ENCODE measurements at places on chromosomes 13 and 19.

DNA sequence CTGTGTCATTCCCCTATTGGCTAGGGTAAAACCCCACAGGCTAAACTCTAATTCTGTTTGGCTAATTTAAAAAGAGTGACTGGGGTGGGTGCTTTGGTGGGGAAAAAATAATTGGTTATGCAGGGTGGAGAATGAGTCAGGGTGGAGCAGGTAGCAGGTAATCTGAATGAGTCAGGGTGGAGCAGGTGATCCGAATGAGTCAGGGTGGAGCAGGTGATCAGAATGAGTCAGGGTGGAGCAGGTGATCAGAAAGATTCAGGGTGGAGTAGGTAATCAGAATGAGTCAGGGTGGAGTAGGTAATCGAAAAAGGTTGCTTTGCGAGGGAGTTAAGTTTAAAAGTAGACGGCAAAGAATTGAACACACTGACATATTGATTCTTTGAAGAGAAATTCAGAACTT, 1218.8 kb upstream of the ATXN8OS start:
- no peak for DNase-seq
- H3K27ac ChIP-seq: no peak overlapping the region
- no peaks in the 10 kb centered on the region for H3K4me1 ChIP-seq
- no peaks in the 10 kb centered on the region for H3K36me3 ChIP-seq
- H3K4me3 ChIP-seq: no peak overlapping the region
- no peaks in the 10 kb centered on the region for H3K27me3 ChIP-seq

DNA sequence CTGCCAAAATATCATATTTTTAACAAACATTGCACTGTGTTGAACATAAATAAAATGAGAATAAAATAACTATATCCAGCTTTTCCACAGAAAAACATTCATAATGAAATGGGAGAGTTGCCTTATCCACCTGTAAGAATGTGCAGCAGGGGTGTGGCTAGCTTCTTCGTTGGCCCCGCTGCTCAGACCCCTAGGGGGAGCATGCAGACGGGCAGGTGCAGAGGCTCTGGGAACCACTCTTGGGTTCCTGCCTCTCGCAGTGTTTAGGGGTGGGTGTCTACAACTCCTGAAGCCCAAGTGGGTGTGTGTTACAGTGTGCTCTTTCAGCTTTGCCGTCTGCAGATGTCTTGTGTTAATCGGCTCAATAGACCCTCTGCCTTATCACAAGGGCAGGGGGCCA, 121.7 kb downstream of the SLITRK5 start:
- no peaks in the 10 kb centered on the region for H3K4me1 ChIP-seq
- H3K27ac ChIP-seq: no peak overlapping the region
- no peak for DNase-seq
- no peaks in the 10 kb centered on the region for H3K27me3 ChIP-seq
- no peak overlapping the region for H3K4me3 ChIP-seq
- no peaks in the 10 kb centered on the region for H3K36me3 ChIP-seq

DNA sequence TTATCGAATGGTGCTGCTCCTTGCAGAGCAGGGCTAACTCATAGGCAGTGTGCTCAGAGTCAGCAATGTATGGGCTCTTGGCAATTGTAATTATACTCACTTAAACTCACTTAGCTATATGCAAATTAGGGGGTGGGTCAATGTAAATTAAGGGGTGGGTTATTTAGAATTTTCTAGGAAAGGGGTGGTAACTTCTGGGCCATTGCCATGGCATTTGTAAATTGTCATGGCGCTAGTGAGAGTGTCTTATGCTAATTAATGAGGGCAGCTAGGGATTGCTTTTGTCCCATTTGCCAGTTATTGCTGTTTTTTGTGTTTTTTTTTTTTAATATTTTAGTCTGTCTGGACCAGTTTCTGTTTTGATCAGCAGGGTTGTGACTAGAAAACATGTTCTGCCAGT, 68.4 kb downstream of the DIAPH3 start:
- no peak overlapping the region for H3K4me3 ChIP-seq
- H3K27me3 ChIP-seq: peaks cover 3% of the 10 kb centered on the region
- no peaks in the 10 kb centered on the region for H3K36me3 ChIP-seq
- H3K4me1 ChIP-seq: no peaks in the 10 kb centered on the region
- no peak overlapping the region for H3K27ac ChIP-seq

GRCh38 chr13:44564936-44565335, 11.2 kb downstream of the TSC22D1 start:
- no peaks in the 10 kb centered on the region for H3K27me3 ChIP-seq
- DNase-seq: no peak
- H3K27ac ChIP-seq: no peak overlapping the region
- peaks cover 41% of the 10 kb centered on the region for H3K4me1 ChIP-seq

- H3K4me3 ChIP-seq: peak overlapping the region; percentile 36
- peaks cover 4% of the 10 kb centered on the region for H3K36me3 ChIP-seq
These were observed 2.7 kb downstream of the PNMA8C start for GRCh38 chr19:46426035-46426505.

- H3K4me1 ChIP-seq: no peaks in the 10 kb centered on the region
- no peak overlapping the region for H3K27ac ChIP-seq
- no peaks in the 10 kb centered on the region for H3K36me3 ChIP-seq
- no peaks in the 10 kb centered on the region for H3K27me3 ChIP-seq
These were observed 72.8 kb downstream of the CCDC70 start for GRCh38 chr13:51934461-51935087.

DNA sequence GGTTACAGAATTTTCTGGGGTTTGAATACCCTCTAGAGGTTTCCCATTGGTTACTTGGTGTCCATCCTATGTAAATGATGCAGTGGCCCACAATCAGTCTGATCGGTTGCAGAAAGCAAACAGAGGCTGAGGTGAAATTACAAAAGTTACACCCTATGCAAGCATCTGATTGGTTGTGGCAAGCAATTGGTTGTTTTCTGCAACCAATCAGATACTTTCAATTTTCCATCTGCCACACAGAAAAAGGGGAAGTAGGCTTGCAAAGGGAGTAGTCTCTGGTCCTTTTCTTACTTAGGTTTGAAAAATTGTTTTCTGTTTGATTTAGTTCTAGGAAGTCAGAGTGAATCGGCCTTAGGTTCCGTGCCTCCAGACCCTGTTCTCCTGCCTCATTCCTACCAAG, 93.1 kb downstream of the WTIP start:
- peaks cover 5% of the 10 kb centered on the region for H3K4me1 ChIP-seq
- no peak for DNase-seq
- H3K27ac ChIP-seq: no peak overlapping the region
- peaks cover 11% of the 10 kb centered on the region for H3K36me3 ChIP-seq

- no peak for DNase-seq
- peaks cover 2% of the 10 kb centered on the region for H3K4me1 ChIP-seq
- no peaks in the 10 kb centered on the region for H3K36me3 ChIP-seq
- peaks cover 11% of the 10 kb centered on the region for H3K27me3 ChIP-seq
- no peak within 1 kb of the TSS for H3K27ac ChIP-seq
These were observed at the start of gene RXFP2 for GRCh38 chr13:31739226-31739625. RXFP2 (plus strand) TSS chr13:31739526; CDS start chr13:31739613, 87 bp downstream.

DNA sequence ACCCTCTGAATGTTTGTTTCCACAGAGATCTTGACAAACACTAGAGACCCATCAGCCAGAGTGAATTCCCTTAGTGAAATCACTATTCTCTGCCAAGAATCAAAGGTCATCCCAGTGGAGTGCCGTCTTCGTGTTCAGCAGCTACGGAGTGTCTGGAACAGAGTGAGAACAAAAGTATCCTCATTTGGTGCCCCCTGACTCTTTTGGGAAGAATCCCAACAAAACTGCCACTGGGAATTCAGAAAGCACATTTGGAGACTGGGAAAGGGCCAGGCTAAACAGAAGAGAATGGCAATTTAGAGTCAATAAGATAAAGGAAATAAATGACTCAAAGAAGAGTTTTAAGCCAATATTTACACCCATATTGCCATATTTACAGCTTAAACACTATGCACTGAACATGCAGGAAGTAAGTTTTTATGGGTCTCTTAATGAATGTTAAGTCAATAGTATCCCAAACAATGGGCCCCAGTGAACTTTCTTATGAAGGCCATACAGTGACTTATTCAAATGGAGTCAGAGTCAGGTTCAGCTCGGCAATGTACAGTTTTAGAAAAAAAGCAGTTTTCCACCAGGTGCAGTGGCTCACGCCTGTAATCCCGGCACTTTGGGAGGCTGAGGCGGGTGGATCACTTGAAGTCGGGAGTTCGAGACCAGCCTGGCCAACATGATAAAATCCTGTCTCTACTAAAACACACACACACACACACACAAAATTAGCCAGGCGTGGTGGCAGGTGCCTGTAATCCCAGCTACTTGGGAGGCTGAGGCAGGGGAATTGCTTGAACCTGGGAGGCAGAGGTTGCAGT, 392.6 kb downstream of the KLF5 start:
- no peak for DNase-seq
- H3K4me1 ChIP-seq: peaks cover 2% of the 10 kb centered on the region
- H3K4me3 ChIP-seq: no peak overlapping the region
- no peak overlapping the region for H3K27ac ChIP-seq
- no peaks in the 10 kb centered on the region for H3K36me3 ChIP-seq
- H3K27me3 ChIP-seq: no peaks in the 10 kb centered on the region

- H3K4me1 ChIP-seq: peaks cover 38% of the 10 kb centered on the region
- no peak overlapping the region for H3K4me3 ChIP-seq
- peak overlapping the region; percentile 20 for H3K27ac ChIP-seq
- DNase-seq: no peak
These were observed 120.6 kb downstream of the ABCC4 start for GRCh38 chr13:95180513-95181245.

DNA sequence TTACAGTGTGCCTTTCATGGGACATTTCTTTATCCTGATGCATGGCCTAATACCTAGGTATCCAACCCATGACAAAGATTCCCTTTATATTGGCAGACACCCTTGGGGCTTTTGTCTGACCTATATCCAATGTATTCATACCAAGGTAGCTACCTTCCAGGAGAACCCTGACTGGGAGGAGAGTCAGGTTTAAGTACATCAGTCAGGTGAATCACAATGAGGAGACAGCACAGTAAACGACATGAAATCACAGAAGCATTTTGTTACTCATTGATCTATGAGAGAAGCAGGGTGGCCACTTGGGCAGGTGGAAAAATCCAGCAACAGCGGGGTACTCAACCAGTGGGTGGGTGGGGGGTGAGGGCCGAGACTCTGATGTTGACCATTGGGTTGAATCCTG, 527.4 kb upstream of the ATXN8OS start:
- H3K36me3 ChIP-seq: no peaks in the 10 kb centered on the region

DNA sequence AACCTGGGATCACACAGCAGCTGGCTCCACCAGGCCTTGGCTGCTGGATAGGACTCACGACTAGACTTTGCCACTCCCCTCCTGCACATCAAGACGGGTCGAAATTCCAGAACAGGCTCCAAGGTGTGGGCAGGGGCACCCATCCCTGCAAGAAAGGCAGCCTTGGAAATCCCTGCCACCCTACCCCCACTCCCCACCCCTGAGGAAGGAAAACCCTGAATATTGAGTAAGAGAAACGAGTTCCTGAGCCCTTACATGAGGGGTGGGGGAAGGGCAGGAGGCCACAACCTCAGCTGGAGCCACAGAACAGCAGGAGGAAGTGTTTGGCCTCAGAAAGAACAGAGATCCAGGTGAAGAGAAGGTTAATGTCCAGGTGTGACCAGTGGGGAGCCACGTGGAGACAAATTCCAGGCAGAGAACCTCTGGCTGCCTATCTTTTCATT, 20.1 kb downstream of the DEDD2 start:
- peak overlapping the region; percentile 44 for H3K4me3 ChIP-seq
- H3K36me3 ChIP-seq: peaks cover 32% of the 10 kb centered on the region
- peaks cover 77% of the 10 kb centered on the region for H3K4me1 ChIP-seq

- peak overlapping the region; percentile 66 for H3K4me3 ChIP-seq
- peaks cover 9% of the 10 kb centered on the region for H3K36me3 ChIP-seq
- no peak for DNase-seq
- peaks cover 25% of the 10 kb centered on the region for H3K4me1 ChIP-seq
- no peaks in the 10 kb centered on the region for H3K27me3 ChIP-seq
- H3K27ac ChIP-seq: peak overlapping the region; percentile 83
These were observed 4.7 kb downstream of the RPL28 start for GRCh38 chr19:55390461-55390880.

DNA sequence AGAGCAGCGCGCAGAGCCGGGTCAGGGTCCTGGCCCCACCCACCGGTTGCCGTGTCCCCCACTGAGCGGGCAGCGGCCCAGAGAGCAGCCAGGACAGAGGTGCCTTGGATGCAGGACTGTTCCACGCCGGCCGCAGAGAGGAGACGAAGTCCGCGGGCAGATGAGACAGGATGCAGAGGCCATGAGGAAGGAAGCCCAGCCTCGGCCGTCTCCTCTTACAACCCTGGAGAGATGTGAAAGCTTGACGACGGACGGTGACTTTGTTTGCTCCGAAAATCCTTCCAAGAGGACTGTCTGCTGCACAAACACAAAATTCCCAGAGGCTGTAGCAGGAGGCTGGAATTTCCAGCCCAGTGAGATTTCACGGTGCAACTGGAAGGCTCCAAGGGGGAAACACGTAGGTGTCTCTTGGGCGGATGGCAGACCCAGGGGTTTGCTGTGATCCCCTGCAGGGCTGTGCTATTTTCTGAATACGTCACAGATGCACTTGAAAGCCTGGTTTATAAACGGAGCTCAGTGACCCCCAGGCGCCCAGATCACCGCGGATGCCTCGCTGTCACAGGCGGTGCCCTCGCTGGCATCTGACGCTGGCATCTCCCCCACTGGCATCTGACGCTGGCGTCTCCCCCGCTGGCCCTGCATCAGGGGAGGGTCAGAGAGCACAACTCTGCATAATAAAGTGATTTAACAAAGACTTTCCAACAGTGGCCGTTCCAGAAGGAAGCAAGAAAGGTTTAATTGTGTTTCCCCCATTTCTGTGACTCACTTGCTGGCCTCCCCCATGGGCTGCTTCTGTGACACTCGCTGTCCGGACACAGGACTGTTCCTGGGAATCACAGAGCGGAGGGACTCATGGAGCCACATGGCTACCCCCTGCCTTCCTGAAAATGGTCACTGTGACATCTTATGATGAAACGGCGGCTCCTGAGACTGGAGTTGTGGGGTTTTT, 62.0 kb upstream of the C13orf46 start:
- peaks cover 23% of the 10 kb centered on the region for H3K4me1 ChIP-seq
- peak overlapping the region; percentile 11 for H3K27ac ChIP-seq
- H3K4me3 ChIP-seq: no peak overlapping the region
- DNase-seq: no peak

DNA sequence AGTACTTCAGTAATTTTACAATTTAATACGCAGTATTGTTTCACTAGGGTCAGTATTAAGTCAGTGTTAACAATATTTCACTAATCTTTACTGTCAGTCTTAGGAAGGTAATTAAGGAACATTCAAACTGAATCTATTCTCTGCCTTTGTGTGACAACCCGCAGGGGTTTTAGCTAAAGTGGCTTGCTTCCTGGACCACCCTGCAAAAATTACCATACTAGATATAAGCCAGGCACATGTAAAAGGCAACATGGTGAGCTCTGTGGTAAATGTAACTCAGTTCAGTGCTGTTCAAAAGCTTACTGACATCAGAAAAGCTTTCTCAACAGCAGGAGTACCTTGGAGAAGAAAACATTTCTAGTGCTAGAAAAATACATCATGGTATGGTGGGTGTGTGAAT, 116.7 kb downstream of the FREM2 start:
- no peak for DNase-seq
- H3K27ac ChIP-seq: no peak overlapping the region
- no peaks in the 10 kb centered on the region for H3K27me3 ChIP-seq
- H3K4me1 ChIP-seq: no peaks in the 10 kb centered on the region

DNA sequence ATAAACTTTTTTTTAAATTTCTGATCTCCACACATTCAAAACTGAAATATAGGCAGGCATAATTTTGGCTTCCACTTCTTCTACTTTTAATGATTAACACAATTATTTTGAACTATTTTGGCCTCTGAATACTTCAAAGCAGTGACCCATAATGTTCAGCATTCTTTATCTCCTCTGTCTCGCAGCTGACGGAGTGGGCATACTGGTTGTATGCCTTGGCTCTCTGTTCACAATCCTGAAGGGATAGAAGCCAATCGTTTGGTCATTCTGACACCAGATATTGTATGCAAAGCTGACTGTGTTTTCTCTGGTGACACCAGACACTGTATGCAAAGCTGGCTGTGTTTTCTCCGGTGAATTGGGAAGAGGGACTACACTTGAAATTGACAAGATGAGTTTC, 833.0 kb downstream of the EFNB2 start:
- H3K27me3 ChIP-seq: no peaks in the 10 kb centered on the region
- no peaks in the 10 kb centered on the region for H3K36me3 ChIP-seq
- H3K4me3 ChIP-seq: no peak overlapping the region

Measured in naive thymus-derived CD8-positive, alpha-beta T cell (primary cell).